Stimulated activated CD4-positive, alpha-beta T cell treated with anti-CD3 and anti-CD28 coated beads, Interleukin-1b, Interleukin-23, amount 100 ng/mL, for 4 hours (primary cell): ENCODE measurements at places on chromosomes 4 and X.

DNA sequence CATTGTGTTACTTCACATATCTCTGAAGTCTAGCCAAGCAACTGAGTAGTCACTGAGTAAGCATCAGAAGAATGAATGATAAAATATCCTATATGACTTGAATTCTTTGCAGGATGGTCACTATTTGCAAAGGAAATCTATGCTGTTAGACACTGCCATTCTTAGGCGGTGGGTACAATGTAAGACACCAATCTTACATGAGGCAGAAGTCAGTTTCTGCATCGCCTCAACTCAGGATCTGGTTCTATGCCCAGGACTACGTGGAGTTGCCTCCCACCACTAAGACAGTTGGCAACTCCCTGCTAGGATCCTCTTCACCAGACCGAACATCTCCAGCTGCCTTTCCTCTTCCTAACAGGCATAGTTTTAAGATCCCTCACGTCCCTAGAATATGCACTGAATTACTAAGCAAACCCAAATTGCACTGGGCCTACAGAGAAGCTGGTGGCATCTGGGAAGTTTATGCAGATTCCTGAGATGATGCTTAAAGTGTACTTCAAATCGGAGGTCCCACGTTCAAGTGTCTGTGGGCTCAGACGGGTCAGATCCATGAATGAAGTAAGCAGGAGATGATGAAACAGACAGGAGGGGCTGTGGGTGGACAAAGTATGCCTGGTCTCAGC, 45.6 kb downstream of the SEL1L3 start:
- no peak for DNase-seq

DNA sequence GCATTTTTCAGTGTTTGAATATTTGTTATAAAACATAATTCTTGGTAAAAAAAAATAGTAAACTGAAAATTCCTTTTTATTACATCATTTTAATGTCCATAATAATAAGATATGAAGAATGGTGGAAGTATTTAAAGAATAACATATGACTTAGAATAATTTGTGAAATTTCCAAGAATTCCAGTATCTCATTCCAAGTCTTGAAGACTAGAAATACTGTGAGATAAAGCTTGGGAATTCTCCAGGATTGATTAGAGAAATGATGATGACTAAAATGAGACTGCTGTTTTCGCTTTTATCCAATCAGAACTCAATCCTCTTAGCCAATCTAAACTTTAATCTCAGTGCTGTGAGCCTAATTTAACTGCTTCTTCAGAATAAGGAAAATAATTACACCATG, 184.2 kb upstream of the HCCS start:
- no peak for DNase-seq

- DNase-seq, result no peak
Observed at GRCh38 chr4:27024805-27025204, 164.2 kb downstream of the STIM2 start.

DNA sequence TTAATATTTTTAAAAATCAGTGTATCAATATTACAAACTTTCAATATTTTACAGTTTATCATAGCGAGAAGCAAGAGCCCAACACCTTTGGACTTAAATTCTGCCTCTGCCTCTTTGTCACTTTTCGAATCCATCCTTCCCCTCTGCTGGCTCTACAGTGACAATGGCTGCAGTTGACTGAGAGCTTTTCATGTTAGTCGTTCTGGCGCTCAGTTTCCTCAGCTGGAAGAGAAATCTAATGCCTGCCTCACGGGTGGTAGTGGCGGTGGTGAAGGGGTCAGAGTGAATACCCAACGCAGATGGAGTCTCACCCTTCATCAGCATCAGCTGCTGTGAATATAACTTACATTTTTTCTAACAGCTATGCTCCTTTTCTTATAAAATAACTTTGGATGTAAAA, 144.8 kb downstream of the NWD2 start:
- no peak for DNase-seq

- no peak for DNase-seq
Observed at GRCh38 chr4:69984030-69984443, 11.7 kb upstream of the STATH start.

DNA sequence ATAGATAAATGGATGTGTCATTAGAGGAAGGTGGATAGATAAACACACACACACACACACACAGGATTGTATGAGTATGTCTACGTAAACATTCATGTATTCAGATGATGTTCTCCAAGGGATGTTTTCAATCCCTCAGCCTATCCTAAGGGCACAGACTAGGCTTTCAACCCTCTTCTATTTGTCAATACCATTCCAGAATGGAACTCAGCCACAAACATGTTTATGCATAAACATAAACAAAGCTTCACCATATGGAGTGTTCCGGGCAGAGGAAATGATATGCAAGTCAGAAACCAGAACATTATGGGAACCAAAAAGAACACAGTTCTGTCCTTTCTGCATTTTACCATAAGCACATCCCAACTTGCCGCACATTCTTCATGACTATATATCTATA, 25.0 kb downstream of the CRMP1 start:
- no peak for DNase-seq

DNA sequence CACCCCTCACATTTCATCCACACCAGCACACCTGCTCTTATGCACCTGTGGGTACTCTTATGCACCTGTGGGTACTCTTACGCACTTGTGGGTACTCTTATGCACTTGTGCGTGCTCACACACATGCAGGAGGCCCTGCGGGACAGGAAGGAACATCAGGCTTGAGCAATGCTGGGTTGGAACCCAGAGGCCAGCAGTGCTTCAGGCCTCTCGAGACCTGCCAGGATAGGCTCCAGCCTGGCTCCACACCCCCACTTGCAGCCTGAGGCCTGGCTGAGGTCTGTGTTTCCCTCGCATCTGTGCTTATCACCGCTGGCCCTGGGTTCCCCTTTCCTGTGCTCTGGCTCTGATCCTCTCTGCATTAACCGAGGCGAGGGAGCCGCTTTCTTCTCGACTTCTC, 34.7 kb downstream of the SORCS2 start:
- DNase-seq, result no peak

DNA sequence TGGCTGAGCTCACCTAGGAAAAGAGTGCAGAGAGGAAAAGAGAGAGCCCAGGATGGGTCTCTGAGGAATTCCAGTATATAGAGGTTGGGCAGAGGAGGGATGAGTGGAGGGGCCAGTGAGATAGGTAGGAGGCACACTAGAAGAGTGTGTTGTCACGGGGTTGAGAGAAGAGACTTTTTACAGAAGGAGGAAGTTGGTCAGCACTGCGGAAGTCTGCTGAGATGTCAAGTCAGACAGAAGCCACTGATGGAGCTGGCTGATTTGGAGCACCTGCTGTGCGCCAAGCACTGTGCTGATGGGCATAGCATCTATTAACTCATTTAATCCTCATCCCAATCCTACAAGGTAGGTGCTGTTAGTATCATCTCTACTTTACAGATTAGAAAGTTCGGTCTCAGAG, 60.4 kb downstream of the EFNB1 start:
- DNase-seq, result no peak

- DNase-seq, result no peak
Observed at GRCh38 chr4:56215901-56216300, 171.4 kb downstream of the AASDH start.

GRCh38 chr4:5758741-5759140, 47.7 kb downstream of the EVC start:
- DNase-seq, result peak; percentile 1

DNA sequence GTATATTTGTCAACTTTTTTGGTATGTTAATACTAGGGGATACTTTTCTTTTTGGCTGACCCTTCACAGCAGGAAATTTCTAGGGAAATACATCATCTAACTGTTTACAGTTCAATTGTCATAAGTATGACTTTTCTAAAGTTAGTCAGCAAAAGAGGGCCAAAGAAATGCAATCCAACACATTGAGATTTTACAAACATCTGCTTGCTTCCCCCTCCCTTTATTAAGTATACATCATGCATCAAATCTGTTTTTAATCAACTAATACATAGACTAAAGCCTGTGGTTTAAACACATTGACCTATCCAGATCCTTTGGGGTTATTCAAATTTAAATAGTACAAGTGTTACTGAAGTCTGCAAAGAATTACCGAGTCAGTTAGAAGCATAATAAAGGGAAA, 93.9 kb downstream of the MID1 start:
- no peak for DNase-seq

GRCh38 chrX:43693602-43694406, 37.7 kb downstream of the MAOA start:
- no peak for DNase-seq

- no peak for DNase-seq
Observed at GRCh38 chrX:12777670-12778069, 13.5 kb upstream of the PRPS2 start.

GRCh38 chrX:20382518-20383297, 116.0 kb upstream of the RPS6KA3 start:
- DNase-seq, result no peak

DNA sequence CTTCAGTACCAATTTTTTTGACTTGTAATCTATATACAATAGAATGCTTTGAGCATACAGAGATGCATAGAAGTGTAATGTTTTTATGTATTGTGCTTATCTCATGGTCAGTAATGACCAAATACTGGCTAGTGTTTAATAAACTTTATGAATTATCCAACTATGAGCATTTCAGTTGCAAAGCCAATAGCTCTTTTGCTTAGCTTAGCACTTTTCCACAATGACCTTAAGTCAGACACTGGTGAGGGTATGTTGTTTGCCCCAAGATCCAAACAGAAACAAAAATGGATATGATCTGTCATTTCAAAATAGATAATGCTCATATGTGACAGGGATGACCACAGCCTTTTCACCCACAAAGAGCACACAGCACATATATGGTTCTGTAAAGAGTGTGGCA, 393.0 kb downstream of the AFF2 start:
- no peak for DNase-seq

- DNase-seq, result no peak
Observed at GRCh38 chr4:108060164-108060563, 70.5 kb downstream of the HADH start.

DNA sequence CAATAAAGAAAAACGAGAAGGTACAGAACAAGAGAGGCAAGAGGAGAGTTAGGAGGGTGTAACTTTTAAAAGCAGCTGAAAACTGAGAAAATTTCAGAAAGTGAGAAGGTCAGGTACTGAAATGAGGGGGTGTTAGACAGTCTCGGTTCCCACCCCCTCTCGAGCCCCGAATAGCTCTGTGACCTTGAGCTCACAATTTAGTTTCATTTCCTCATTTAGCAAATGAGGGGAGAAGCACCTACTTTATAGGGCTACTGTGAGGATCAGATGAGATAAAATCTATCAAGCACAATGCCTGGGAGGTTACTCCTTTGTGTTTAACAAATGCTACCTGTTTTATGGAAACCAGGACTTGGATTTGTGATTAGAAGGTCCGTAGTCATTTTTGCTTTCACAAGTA, 4.9 kb downstream of the UGT8 start:
- no peak for DNase-seq

GRCh38 chr4:3573131-3573530, 40.9 kb upstream of the LRPAP1 start:
- DNase-seq, result no peak

DNA sequence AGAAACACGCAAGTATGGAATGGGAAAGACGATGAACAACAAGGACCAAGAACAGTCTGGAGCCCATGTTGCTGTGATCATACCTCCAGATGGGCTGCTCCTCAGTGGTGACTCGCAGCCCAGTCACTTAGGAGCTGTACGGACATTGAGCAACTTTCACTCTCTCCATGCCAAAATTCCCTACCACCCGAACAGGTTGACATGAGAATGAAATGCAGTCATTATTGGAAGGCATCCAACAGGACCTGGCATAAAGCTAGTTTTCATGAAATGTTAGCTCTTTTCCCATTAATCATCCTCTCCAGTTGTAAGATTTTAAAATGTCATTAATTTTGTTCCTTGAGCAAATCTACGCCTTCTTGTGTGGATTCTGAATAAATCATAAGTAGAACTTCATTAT, 82.7 kb upstream of the GPM6B start:
- no peak for DNase-seq

DNA sequence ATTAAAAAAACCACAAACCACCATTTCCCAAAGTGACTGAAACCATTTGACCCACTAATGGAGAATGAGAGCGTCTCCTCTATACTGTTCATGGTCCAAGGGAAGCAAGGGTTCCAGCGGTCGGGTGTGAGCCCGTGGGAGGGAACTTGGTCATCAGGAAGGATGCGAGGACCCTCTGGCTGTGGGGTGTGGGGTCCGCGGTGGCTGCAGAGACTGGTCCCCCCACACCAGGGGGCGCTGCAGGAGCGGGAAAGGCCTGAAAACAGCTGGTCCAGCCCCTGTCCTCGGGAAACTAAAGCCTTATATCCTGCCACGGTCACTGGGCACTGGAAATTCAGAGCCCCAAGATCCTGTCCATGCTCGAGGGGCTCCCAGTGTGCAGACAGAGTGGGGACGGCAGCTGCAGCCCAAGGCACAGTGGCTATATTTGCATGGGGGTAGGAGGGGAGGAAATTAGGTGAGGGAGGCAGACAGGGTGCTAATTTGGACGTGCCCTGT, 4.3 kb downstream of the BLOC1S4 start:
- peak; percentile 77 for DNase-seq

DNA sequence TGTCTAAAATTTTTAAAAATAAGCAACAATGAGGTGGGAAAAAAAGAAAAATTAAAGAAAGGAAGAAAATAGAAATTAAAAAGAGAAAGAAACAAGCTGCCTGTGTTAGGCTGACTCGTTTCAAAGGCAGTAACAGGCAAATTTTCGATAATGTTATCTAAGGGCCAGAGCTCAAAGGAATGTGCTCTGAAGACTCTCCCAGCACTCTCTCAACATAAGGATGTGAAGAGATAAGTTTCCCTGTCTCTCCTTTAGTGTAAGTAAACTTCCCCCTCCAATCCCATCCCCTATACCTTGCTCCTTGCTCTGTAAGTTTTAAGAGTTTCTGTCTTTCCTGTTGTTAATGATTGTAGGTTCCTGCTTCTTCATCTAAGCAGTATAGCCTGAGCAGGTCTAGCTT, 172.8 kb downstream of the TEX13C start:
- DNase-seq, result no peak

DNA sequence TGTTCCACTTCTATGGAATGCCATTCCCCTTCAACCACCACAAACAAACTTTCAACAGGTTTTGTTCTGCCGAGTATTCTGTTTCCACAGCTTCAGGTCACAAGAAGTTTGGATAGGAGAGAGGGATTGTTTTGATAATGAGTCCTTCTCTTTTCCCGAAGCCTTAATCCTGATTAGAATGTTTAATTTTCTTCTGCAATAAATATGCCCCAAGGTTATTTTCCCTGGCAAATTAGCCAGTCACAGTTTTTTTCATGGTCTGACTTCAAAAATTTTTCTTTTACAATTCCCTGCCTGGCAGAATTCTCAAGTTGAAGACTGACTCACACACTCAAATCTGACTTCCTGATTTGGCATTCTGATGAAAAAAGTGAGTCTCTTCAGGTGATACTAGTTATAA, 33.1 kb upstream of the EDNRA start:
- no peak for DNase-seq

DNA sequence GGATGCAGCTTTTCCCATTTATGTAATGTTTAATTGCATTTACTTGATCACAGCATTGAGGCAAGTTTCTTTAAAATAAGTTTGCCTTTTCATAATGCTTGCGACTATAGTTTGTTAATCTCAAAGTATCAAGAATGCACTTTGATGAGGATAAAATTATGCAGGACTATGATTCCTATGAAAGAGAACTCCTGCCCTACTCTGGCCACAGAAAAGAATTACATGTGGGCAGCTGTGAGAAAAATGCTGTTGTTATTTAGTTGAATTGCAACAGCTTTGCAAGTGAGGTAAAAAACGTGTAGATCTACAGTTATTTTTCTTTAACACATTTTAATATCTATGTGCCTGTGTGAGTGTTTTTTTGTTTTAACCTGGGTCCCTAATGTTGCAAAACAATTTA, 12.5 kb upstream of the OSTC start:
- DNase-seq, result no peak

- DNase-seq, result no peak
Observed at GRCh38 chr4:153000076-153000420, 63.9 kb downstream of the FHDC1 start.
